Cerebellum (tissue), 4 donors: ENCODE measurements at places on chromosomes 6 and 20.

GRCh38 chr20:19934792-19935491 lies 82.2 kb upstream of the NAA20 start:
- DNase-seq: no peak

DNA sequence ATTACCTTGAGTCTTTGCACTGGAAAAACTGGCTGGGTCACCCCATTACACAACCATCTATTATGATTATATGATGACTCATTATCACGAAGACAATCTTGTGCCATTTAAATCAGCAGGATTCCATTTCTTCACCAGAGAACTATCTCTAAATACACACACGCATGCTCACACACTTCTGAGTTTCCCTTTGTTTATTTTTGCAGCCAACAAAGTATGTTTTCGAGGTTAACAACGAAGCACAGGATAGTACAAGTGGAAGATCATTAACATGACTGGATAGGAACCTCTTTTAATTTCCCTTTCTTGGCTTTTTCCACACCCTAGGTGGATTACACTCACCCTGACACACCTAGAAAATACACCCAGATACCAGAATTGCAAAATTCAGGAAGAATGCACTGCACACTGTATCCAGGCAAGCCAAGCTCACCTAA lies 18.9 kb downstream of the PERP start:
- no peak for DNase-seq

DNA sequence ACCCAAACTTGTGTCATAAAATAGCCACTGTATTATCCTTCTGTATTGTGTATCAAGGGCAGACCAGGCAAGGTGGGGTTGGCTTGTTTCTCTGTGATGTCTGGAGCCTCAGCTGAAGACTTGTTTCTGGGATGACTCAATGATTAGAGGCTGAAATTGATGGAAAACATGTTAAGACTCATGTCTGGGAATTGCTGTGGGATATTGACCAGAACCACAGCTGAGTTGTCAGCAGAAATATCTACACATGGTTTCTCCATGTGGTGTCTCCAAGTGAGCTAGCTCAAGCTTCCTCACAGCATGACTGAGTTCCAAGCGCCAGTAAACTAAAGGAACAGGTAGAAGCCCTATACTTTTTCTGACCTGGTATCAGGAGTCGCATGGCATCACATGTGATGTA lies 128.5 kb upstream of the SYNDIG1 start:
- no peak for DNase-seq

- DNase-seq: no peak
These were observed 27.7 kb upstream of the FBXL4 start for GRCh38 chr6:98975421-98975820.

- no peak for DNase-seq
These were observed 56.3 kb upstream of the EMILIN3 start for GRCh38 chr20:41422953-41423352.

GRCh38 chr6:39884696-39885095 lies 49.6 kb downstream of the MOCS1 start:
- no peak for DNase-seq

DNA sequence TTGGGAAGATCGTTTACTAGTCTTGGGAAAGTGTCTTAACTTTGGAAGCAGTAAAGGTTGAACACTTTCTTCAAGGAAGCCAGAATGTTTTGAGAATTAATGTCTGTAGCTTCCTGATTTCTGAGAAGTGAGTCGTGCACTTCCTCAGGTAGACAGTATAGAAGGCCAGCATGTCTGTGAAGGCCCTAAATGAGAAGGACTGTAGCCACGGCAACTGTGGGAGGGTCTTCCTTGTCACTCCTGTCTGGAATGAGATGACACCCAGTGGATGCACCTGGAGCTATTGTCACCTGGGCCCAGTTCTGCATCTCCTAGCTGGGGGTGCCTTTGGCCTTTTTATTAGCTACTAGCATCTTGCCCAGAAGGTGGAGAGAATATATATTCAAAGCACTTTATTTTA lies 8.8 kb downstream of the STX16 start:
- DNase-seq: no peak

DNA sequence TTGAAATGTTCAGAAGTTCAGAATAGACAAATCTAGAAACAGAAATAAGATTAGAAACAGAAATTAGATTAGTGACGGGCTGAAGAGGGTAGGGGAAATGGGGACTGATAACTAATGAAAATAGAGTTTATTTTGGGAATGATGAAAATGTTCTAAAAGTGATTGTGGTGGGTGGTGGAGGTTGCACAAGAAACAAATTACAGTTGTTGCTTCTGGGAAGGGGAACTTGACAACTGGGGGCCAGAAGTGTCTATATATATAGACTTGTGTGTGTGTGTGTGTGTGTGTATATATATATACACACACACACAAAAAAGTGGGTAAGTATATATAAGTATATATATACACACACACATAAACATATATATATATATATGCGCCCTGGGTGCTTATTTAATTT lies 86.5 kb upstream of the RREB1 start:
- DNase-seq: no peak

DNA sequence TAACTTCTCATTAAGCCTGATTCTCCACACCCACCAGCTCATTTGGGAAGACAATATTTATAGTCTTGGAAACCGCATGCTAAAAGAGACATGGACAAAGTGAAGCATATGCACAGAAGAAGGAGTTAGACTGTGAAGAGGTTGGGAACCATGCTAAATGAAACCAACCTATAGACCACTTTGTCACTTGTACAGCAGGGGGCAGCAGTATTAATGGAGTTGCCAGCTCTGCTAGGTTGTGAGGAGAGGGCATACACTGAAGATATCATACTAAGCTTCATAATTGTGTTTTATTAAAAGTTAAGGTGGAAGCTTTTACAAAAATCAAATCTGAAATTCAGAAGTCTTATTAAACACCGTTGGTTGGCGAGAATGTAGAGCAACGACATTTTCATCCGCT lies 38.3 kb upstream of the HMGCLL1 start:
- no peak for DNase-seq

DNA sequence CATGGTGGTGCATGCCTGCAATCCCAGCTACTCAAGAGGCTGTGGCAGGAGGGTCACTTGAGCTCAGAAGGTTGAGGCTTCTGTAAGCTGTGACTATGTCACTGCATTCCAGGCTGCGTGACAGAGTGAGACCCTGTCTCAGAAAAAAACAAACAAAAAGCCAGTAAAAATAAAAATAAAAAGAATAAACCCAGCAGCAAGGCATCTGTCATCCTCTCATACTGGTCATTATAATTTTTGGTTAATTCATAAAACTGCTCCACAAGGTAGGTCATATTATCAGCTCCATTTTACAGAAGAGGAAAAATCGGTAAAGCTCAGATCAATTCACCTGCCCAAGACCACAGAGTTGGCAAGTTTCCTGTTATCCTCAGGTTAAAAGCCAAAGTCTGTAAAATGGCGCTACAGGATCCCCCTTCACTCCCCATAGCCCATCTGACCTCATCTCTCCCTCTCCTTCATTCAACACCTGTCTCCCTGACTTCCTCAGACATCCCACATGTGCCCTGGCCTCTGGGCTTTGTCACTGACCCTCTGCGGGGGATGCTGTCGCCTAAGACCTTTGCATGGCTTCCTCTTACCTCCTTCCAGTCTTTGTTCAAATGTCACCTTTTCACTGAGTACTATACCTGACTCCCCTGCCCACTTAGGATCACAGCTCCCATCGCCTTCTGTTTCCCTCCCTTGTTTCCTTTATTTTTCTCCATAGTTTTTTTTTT lies 213.2 kb upstream of the ZNF217 start:
- no peak for DNase-seq
